ENCODE measurements at places on chromosomes 2 and 18.

GRCh38 chr2:73642338-73643018 is at the start of gene NAT8:
NAT8 (minus strand) TSS chr2:73642422; CDS start chr2:73641628, 794 bp downstream.
- DNase-seq = no peak

- DNase-seq = no peak
Measured at GRCh38 chr2:10971888-10972260, 60.1 kb downstream of the KCNF1 start.

DNA sequence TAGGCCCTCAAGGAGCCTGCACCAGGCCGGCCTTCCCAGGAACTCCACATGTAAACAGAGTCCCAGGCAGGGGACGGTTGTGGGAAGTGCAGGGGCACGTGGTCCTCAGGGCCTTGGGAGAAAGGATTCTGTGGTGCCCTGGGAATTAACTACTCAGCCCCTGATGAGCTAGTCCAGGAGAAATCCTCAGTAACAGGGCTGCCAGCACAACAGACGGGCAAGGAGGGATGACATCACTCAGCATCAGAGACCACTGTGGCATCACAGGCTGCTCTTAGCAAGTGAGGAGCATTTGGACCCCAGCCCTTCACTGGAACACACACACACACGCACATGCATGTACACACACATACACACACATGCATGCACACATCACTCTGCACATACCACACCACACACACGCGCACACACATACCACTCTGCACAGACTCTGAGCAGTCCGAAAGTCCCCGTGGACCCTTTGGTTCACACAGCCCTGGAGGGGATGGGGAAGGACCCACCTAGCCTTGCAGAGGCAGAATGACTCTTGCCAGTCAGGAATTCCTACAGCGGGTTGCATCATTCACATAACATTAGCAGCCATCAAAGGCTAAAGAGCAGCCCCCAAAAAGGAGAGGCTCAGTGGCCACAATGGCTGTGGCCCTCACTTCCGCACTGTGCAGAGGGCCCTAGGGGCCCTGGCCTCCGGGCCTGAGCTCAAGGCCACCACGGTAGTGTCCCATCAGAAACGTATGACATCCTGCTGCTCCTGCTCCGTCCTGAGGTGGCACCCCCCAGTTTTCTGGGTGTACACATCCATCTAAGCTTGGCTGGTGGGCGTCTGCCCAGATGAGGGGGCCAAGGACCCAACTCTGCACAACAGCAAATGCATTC is 1.9 kb upstream of the NMUR1 start:
- no peak for DNase-seq

GRCh38 chr2:86194751-86195054 is 559 bp downstream of the IMMT start:
- DNase-seq = no peak

DNA sequence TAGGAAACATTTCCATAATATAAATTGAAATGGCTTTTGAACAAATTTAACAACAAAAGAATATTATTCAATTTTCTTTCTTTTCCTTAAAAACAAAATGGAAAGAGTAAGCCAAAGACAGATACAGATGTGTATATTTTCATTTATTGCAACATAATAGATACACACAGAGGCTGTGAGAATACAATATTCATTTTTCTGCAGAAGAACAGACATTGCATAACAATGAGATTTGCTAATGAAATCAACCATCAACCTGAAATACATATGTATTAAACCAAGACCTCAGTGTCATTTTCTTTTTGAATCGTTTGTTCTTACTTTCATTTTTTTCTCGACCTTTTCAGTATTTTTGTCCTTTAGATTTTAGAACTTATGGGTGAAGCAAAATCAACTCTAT is 95.1 kb downstream of the BAZ2B start:
- DNase-seq = peak; percentile 6

GRCh38 chr18:26556573-26556972 is 8.2 kb upstream of the KCTD1 start:
- peak; percentile 74 for DNase-seq

GRCh38 chr2:20647738-20648137 is 3.2 kb downstream of the HS1BP3 start:
- DNase-seq = no peak

- no peak for DNase-seq
Measured at GRCh38 chr18:61662726-61663125, 230.1 kb downstream of the RNF152 start.

DNA sequence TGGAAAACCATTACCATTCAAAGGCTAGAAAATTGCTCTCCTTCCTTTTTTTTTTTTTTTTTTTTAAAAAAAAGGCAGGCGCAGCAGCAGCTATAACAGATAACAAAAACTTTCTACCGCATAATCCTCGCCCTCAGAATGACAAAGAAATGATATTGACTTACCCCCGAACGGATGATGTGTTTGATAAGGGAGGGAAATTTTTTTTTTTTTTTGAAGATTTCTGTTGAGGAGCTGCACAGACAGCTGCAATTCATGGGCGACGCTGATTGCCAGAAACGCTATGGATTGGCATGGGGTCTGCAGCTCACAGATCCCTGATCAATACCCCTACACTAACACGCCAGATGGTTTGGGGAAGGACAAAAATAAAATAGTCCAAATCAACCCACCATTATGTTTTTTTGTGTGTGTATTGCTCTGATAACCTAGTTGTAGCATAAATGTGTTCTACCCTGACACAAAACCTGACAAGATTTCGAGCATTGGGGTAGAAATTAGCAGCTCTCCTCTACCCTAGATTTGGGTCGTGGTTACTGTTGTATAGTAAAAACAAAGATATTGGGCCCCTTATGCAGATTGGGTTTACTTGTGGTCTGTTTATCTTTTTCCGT is 3.6 kb upstream of the ONECUT2 start:
- DNase-seq = no peak

GRCh38 chr2:187543488-187543887 is 10.7 kb downstream of the TFPI start:
- no peak for DNase-seq

DNA sequence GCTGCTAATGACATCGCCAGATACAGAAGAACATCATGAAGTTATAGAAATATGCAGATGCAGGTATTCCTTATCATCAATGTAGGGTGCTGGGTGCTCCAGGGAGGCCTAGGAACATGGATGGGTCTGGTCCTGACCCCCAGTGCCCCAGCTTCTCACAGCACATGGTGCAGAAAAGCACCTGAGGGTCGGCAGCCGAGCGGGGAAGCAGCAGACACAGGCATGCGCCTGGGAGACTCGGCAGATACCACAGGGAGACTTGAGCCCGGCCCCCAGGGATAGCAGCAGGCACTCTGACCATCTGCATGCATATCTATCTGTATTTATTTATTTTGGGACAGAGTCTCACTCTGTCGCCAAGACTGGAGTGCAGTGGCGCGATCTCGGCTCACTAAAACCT is 43.2 kb downstream of the TMEM18 start:
- DNase-seq = no peak

GRCh38 chr2:28643327-28643726 is 108.3 kb upstream of the PPP1CB start:
- no peak for DNase-seq

DNA sequence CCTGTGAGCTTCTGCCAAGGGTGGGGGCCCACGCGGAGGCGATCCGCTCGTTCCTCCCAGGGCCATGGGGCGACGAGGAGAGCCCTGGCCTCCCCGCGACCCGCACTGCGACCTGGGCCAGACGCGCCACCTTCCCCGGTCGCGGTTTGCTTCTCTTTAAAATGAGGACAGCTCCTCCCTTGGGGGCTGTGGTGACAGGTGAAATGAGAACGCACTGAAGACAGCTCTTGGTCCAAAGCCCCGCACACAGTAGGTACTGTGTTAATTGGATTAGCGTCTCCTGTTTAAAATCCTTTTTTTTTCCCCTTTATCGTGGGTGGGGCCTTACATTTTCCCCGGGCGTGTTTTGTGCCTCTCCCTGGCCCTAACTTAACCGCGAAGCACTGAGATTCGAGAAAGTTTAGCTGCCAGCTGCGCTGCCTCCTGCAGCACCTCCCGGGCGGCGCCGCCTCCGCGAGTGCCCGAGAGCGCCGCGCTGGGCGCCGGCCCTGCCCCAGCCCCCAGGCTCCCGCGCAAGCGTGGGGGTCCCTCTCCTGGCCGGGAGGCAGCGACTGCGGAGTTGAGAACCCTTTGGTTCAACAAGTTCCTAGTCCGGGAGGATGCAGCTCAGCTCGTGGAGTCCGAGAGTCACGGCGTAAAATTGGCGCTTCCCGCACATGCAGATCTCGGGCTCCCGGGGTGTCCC is 1.1 kb downstream of the HPCAL1 start:
- peak; percentile 75 for DNase-seq

GRCh38 chr2:2520401-2520811 is 189.3 kb upstream of the MYT1L start:
- no peak for DNase-seq

DNA sequence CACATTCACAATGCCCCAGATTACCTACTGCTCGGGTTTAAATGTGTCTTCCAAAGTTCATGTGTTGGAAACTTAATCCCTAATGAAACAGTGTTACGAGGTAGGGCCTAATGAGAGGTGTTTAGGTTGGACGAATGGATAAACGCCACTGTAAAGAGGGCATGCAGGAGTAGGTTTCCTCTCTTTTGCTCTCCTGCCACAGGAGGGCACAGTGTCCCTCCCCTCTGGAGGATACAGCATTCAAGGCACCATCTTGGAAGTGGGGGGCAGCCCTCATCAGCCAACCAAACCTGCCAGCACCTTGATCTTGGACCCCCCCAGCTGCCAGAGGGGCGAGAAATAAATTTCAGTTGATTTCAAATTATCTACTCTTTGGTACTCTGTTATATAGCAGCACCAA is 103.5 kb downstream of the TSHZ1 start:
- no peak for DNase-seq

DNA sequence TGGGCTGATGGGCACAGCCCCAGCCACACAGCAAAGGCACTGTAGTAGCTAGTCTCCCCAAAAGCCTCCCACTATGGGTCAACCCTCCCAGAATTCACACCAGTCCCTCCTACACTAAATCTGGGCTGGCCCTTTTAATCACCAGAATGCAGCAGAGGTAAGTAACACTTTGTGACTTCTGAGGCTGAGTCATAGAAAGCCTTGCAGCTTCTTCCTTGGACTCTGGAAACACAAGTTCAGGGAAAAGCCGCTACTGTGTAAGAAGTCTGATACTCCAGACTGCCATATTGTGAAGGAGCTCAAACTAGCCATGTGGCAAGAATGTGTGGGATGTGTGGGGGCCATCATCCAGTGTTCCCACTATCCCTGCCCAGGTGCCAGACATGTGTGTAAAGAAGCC is 19.0 kb upstream of the SIX2 start:
- no peak for DNase-seq

DNA sequence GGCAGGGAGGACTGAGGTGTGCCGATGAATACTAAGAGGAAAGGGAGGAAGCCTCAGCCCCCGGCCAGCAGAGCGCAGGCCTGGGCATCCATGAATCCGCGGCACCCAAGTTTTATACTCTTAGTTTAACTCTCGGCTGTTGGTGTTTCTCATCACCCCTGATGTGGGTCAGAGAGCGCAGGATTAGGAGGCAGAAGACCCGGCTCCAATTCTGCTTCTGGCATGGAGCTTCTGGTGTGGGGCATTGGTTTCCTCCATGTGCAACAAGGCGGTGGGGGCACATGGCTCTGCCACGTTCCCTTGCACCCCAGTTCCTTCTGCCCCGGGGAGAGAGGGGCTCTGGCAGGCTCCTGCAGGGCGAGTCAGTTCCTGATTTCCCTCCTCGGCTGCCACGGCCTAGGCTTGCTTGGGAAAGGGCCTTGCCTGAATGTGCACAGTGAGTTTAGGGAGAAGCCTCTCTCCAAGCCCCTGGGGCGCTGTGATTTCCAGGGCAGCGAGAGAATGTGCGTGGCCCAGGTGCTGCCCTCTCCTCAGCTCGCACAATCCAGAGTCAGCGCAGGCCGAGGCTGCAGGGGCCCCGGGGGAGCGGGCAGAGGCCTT is 36.2 kb upstream of the DNMT3A start:
- DNase-seq = no peak

DNA sequence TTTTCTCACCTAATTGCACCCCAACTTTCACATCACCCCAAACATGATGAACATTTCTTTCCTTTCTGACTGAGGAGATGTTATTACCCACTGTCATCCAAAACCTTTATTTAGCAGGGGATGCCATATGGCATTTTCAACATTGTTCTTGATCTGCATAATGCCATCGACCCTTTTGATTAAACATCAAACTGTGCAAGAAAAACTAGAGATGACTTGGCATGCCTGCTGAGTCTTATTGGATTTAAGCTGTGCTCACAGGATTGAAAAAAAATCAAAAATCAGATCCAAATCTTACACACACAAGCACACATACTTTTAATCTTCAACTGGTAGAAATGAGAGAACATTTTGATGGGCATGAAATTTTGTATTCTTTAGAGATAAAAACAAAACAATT is 536.0 kb downstream of the TMX3 start:
- peak; percentile 42 for DNase-seq

DNA sequence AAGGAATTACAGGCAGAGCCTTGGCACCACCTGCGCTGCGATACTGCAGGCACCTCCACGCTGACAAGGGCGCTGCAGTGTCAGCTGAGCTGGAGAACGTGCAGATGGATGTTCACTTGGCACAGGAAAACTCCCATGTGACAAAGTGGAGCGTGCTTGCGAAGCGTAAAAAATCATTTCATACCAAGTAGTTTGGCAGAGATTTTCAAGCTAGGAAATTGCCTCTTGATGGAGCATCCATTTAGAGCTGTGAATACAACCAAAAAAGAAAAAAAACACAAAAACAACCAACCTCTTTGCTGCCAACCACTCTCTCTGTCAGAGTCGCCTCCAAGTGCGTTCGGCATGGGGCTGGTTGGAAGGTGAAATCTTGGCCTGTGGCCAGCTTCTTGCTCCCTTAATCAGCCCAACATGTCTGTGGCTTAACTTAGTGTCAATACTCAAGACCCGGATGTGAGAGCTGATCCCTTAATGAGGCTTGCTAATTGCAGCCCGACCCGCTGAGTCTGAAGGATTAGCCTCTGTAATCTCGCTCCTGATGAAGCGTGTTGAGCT is 38.1 kb downstream of the ACOXL start:
- DNase-seq = peak; percentile 0

DNA sequence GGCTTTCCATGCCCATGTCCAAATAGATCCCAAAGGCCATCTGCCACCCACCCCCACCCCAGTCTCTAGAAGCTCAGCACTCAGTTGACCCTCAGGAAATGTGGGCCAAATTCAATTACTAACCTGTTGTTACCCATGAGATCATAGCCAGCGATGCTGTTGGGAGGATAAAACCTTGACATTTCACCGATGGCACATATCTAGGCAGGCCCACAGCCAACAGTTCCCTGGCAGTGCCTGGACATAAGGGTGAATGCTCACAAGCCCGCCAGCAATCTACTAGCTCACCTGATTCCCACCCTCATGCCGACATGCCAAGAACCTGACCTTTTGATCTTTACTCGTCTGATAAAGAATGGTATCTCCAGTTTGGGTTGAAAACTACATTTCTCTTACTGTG is 11.8 kb upstream of the ACOXL start:
- no peak for DNase-seq
